ENCODE measurements at places on chromosomes 7 and 10. TPM values are rescaled to one million over a fixed set of nuclear protein-coding genes. Genes with fewer than 3 reads are reported as not detected.

ZNF282 gene
- total RNA-seq = 26.2 TPM

AKR1C8 gene
- not detected for total RNA-seq

SP8 gene
- not detected for total RNA-seq

ATOH7 gene
- not detected for total RNA-seq

ZPBP gene
- total RNA-seq = not detected

GSTO2 gene
- total RNA-seq = 0.30 TPM

ANKRD1 gene
- total RNA-seq = 785 TPM

ACADSB gene
- total RNA-seq = 3.7 TPM

MRLN gene
- total RNA-seq = not detected

LRMDA gene
- total RNA-seq = 13.7 TPM

DYNC1I1 gene
- total RNA-seq = 0.89 TPM

IKZF5 gene
- 3.2 TPM for total RNA-seq

HABP2 gene
- not detected for total RNA-seq

ASZ1 gene
- not detected for total RNA-seq

PRLHR gene
- not detected for total RNA-seq

HOXA9 gene
- total RNA-seq = 24.6 TPM

CALHM3 gene
- not detected for total RNA-seq

NPY4R2 gene
- total RNA-seq = not detected

FRA10AC1 gene
- 3.9 TPM for total RNA-seq

IGF2BP3 gene
- 100 TPM for total RNA-seq

ACTL6B gene
- not detected for total RNA-seq
